Colonic mucosa (tissue), 4 donors: ENCODE measurements at places on chromosomes 3 and 15.

DNA sequence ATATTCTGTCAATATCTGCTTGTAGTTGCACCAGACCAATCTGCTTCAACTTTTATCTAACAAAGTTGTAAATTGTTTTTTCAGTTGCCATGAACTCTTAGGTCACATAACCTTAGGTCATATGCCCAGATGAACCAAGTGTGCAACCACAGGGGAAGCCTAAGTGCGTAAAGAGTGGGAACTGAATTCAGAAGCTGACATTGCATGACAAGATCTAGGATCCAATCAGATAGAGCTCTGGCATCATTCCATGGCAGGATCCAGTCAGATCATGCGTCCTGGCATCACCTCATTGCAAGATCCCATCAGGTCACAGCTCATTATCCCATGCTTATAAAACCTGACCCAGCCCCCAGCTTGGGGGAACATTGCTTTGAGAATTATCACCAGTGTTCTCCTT lies 18.9 kb upstream of the IFT57 start:
- no peak overlapping the region for H3K27ac ChIP-seq
- no peak overlapping the region for H3K4me3 ChIP-seq
- no peak for DNase-seq
- no peaks in the 10 kb centered on the region for H3K4me1 ChIP-seq
- no peaks in the 10 kb centered on the region for H3K36me3 ChIP-seq

DNA sequence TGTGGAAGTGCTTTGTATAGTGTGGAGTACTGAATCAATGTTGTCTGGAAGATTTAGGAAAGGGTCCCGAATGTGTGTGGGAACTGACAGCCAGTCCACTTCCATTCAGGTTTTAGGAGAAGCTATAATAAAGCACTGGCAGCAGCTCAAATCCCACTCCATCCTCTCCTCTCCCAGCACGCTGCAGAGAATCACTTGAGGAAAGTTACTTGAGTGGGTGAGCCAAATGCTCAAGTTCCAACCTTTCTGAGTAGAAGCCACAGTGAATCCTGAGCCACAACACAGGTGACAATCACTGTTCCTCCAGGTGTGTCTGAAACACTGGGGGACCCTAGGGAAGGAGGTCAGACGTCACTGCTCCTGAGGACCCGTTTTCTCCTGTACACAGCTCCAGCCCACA lies 106.5 kb downstream of the TIGIT start:
- DNase-seq, result no peak
- H3K36me3 ChIP-seq, result no peaks in the 10 kb centered on the region
- no peak overlapping the region for H3K4me3 ChIP-seq
- no peaks in the 10 kb centered on the region for H3K4me1 ChIP-seq
- no peak overlapping the region for H3K27ac ChIP-seq

- DNase-seq, result no peak
- H3K27me3 ChIP-seq, result peaks cover 5% of the 10 kb centered on the region
- no peak overlapping the region for H3K27ac ChIP-seq
Observed at GRCh38 chr15:78641749-78642275, 802 bp upstream of the CHRNB4 start.

DNA sequence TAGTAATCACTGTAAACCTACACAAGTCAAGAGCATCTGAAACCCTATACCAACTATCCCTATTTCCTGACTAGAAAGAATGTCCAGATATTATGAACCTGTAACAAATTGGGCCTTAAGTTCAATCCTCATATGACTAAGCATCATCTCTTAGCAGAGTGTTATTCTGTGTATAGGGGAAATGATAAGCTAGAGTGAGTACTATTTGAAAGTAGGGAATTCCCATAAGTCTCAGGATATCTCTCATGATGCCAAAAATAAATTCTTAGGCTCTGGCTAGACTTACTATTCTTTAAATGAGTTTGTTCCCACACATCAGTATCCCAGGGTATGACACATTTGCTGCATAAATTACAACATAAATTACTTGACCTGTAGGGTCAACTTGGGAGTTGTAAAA lies 15.3 kb downstream of the MRPL47 start:
- H3K27me3 ChIP-seq, result no peaks in the 10 kb centered on the region
- no peak overlapping the region for H3K4me3 ChIP-seq
- H3K4me1 ChIP-seq, result no peaks in the 10 kb centered on the region
- no peak overlapping the region for H3K27ac ChIP-seq

DNA sequence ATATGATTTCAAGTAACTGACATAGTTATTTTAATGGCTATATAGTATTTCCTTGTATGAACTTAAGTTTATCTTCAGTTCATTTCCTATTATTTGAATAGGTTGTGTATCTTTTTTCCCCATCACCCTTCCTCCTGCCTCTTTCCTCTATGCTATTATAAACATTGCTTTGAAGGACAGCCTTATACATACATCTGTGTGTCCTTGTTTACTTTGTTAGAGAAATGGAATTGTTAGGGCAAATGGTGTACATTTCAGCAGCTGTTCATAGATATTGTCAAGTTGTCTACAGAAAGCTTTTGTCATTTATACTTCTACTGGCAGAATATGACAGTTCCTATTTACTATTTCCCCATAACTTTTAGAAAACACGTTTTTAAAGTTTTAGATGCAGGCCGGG lies 18.4 kb downstream of the AKAP13 start:
- H3K4me3 ChIP-seq, result no peak overlapping the region
- no peaks in the 10 kb centered on the region for H3K36me3 ChIP-seq
- no peaks in the 10 kb centered on the region for H3K27me3 ChIP-seq
- no peak for DNase-seq

- H3K27me3 ChIP-seq, result no peaks in the 10 kb centered on the region
- no peak overlapping the region for H3K4me3 ChIP-seq
- no peak for DNase-seq
- H3K4me1 ChIP-seq, result peaks cover 4% of the 10 kb centered on the region
Observed at GRCh38 chr3:14989943-14990779, 42.8 kb downstream of the NR2C2 start.

GRCh38 chr3:170640737-170641171 lies 54.9 kb upstream of the SLC7A14 start:
- no peaks in the 10 kb centered on the region for H3K36me3 ChIP-seq
- no peaks in the 10 kb centered on the region for H3K27me3 ChIP-seq
- DNase-seq, result no peak
- H3K27ac ChIP-seq, result no peak overlapping the region
- no peaks in the 10 kb centered on the region for H3K4me1 ChIP-seq

DNA sequence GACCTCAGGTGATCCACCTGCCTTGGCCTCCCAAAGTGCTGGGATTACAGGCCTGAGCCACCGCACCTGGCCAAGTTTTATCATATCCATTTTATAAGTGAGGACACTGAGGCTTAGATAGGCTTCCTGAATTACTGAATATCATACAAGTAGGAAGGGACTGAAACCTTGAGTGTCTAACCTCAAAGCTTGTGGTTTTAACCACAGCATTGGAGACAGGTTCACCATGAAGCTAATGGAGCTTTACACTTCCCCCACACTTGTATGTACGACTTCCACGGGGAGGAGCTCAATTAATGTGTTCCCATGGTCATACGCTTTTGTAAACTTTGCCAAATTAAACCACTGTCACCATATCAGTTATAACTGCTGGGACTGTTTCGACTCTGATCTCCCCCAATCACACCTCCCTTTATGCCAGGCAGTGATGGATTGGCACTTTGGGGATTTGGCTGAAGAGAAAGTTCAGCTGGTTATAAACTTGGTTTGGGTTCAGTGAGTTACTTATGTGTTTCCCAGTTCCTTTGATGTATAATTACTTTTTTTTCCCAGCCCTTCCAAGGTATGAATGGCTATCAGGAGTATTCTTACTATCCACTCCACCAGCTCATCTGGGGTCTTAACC lies 38.4 kb upstream of the MEIS2 start:
- no peaks in the 10 kb centered on the region for H3K4me1 ChIP-seq
- H3K27me3 ChIP-seq, result no peaks in the 10 kb centered on the region
- no peaks in the 10 kb centered on the region for H3K36me3 ChIP-seq
- H3K27ac ChIP-seq, result no peak overlapping the region
- no peak overlapping the region for H3K4me3 ChIP-seq
- no peak for DNase-seq

DNA sequence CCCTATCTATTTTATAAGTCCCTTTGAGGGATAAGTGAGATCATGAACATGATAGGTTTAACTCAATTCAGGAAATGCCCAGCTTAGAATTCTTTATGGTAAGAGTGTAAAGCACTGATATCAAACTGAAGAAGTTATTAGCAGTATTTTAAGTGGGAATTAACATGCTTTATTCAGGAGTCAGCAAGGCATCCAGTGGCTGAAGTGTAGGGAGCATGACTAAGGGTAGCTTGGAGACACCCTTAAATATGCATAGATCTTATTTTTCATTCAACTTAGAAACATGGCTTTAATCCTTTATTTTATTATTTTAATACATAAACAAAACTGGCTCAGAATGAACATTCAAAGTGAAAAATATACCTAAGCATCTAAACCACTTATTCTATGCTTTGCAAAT lies 158.3 kb upstream of the LPP start:
- no peak for DNase-seq
- no peaks in the 10 kb centered on the region for H3K27me3 ChIP-seq
- no peak overlapping the region for H3K4me3 ChIP-seq
- H3K4me1 ChIP-seq, result no peaks in the 10 kb centered on the region

DNA sequence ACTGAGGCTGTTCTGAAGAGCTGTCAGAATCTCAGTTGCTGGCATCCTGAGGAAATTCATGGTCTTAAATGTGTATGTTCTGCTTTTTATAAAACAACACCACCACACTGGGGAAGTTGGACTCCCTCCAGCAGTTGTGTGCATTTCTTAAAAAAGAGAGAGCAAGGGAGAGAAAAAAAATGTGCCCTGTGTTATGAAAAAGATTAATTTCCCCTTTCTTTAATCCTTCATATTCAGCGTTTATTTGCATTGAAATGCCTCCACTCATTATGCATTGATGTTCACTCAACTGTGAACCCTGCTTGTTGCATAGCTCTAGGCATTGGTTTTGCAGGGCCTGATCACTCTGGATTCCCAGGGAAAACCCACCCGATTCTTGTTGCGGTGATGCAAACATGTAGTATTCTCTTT lies 4.4 kb upstream of the ZNF609 start:
- DNase-seq, result peak; percentile 29
- peaks cover 3% of the 10 kb centered on the region for H3K4me1 ChIP-seq
- no peaks in the 10 kb centered on the region for H3K27me3 ChIP-seq
- no peak overlapping the region for H3K27ac ChIP-seq

DNA sequence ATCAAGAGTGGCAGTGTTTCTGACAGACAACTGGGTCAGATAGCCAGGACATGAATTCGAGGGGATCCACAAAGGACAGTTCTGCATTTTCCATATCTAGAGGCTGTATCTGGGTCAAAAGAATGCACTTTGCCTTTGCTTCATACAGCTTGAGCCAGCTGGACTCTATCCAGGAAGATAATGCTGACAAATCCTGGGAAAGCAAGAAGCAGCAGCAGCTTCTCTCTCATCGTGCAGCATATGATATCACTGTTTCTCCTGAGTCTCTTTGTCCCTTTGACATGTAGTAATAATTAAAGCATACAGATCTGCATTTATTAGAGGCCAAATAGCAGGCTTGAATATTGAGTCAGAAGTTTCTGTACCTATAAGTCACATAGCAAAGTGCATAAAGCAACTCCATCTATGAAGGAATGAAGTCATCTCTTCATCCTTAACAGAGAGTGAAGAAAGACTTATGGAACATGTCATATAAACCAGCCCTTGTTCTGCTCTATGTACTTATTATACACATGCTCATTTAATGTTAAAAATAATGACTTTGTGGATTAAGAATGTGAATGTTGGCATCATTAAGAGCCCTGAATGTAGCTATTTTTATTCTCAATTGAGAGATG lies 236.8 kb upstream of the GBE1 start:
- no peak overlapping the region for H3K4me3 ChIP-seq
- no peaks in the 10 kb centered on the region for H3K27me3 ChIP-seq
- no peak overlapping the region for H3K27ac ChIP-seq
- no peaks in the 10 kb centered on the region for H3K36me3 ChIP-seq

DNA sequence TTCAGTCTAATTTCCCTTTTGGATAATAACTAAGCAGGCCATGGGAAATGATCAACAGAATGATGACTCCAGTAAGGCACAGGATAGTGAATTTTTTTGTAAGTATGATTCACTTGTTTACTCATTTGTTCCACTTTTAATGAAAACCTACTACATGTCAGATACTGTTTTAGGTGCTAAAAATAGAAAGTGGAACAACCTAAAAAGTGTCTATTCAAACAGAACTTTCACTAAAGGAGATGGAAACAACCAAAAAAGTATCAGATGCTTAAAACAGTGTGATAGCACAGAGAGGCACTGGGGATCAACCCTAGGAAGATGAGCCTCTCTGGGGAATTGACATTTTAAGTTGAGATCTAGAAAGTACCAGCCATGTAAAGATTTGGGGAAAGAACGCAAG lies 11.1 kb downstream of the RYK start:
- H3K36me3 ChIP-seq, result no peaks in the 10 kb centered on the region
- no peaks in the 10 kb centered on the region for H3K27me3 ChIP-seq
- H3K27ac ChIP-seq, result no peak overlapping the region
- no peak for DNase-seq
- no peak overlapping the region for H3K4me3 ChIP-seq
